ENCODE measurements at places on chromosomes 2 and 18. TPM values are rescaled to one million over a fixed set of nuclear protein-coding genes. Genes with fewer than 3 reads are reported as not detected.

AGXT gene
- total RNA-seq = not detected

MAPRE2 gene
- 27.8 TPM for total RNA-seq

COL4A4 gene
- total RNA-seq = 0.50 TPM

PLCD4 gene
- total RNA-seq = 11.8 TPM

SERPINB13 gene
- total RNA-seq = not detected

DNAJC5G gene
- total RNA-seq = not detected

CCDC93 gene
- total RNA-seq = 27.1 TPM

BMP10 gene
- not detected for total RNA-seq

CSRNP3 gene
- total RNA-seq = 3.0 TPM

LONRF2 gene
- total RNA-seq = under 0.01 TPM

LOXHD1 gene
- total RNA-seq = not detected

FEV gene
- under 0.01 TPM for total RNA-seq

COL5A2 gene
- 388 TPM for total RNA-seq

VAMP8 gene
- total RNA-seq = 2.8 TPM

GPR17 gene
- total RNA-seq = not detected

TGFA gene
- 0.73 TPM for total RNA-seq

ABCG8 gene
- total RNA-seq = not detected

SERPINB4 gene
- total RNA-seq = not detected

UNC50 gene
- 54.3 TPM for total RNA-seq

SNTG2 gene
- total RNA-seq = not detected

KCNG3 gene
- not detected for total RNA-seq

TACR1 gene
- total RNA-seq = not detected

MFSD2B gene
- total RNA-seq = not detected

UGT1A3 gene
- not detected for total RNA-seq

EPB41L3 gene
- total RNA-seq = 56.6 TPM

All from smooth muscle cell of trachea (primary cell).